Islet precursor cell (in vitro differentiated cells): ENCODE measurements at places on chromosomes 2 and 18.

DNA sequence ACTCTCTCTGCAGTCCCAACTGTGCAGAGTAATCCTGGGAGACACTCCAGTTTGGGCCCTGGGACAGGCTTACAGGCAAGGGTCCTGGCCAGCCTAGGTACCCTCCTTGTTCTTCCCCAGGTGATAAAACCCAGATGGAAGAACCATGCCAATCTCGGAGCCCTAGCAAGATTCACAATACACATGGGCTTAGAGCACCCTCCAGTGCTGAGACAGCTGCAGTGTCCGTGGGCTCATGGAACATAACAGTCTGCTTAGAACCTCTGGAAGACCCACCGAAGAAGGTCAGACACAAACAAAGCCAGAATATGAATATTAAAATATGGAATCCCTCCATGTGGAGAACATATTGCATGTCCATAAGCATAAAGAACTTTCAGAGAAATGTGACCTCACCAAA is 568.1 kb downstream of the KCNJ3 start:
- peak; percentile 60 for DNase-seq

DNA sequence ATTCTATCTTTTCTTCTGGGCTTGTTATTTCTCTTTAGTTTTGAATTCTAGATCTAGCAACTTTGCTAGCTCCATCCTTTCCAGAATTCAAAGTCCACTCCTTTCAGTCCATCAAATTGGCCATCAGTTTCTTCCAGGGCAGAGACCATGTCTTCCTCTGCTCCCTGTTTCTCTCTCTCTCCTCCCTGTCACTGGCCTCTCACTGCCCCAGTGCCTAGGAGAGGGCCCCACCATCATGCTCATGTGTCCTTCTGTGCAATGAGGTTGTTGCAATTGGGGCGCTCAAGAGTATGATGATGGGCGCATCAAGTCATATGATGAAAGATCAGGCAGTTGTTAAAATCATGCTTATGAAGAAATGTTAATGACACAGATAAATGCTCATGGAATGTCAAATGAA is 159.2 kb upstream of the HS6ST1 start:
- DNase-seq = peak; percentile 14

GRCh38 chr2:46086578-46087070 is 210.6 kb upstream of the EPAS1 start:
- DNase-seq = no peak

GRCh38 chr2:72669121-72669520 is 156.7 kb downstream of the EXOC6B start:
- DNase-seq = no peak

- no peak for DNase-seq
Measured at GRCh38 chr2:128162266-128162665, 71.3 kb downstream of the UGGT1 start.

- no peak for DNase-seq
Measured at GRCh38 chr18:58140387-58141325, 96.6 kb downstream of the NEDD4L start.

DNA sequence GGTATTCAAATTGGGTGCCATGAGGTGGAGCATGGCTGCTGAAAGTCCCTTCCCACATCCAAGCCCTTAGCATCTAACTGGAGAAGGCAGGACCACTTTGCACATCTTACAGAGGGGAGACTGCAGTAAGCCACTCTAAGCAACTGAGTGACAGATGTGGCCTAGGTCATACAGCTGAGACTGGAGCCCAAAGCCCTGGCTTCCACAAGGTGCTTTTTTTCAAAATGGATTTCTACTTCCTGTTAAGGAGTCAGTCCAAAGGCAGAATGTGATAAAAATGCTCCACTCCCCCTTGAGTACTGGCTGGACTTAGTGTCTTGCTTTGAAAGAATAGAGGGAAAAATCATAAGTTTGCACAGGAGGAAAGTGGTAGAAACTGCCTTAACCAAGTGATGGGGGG is 424.0 kb upstream of the SPRED2 start:
- DNase-seq = no peak

GRCh38 chr2:169081551-169081950 is 12.2 kb downstream of the DHRS9 start:
- no peak for DNase-seq

- DNase-seq = no peak
Measured at GRCh38 chr2:224984637-224985036, 57.6 kb downstream of the DOCK10 start.

DNA sequence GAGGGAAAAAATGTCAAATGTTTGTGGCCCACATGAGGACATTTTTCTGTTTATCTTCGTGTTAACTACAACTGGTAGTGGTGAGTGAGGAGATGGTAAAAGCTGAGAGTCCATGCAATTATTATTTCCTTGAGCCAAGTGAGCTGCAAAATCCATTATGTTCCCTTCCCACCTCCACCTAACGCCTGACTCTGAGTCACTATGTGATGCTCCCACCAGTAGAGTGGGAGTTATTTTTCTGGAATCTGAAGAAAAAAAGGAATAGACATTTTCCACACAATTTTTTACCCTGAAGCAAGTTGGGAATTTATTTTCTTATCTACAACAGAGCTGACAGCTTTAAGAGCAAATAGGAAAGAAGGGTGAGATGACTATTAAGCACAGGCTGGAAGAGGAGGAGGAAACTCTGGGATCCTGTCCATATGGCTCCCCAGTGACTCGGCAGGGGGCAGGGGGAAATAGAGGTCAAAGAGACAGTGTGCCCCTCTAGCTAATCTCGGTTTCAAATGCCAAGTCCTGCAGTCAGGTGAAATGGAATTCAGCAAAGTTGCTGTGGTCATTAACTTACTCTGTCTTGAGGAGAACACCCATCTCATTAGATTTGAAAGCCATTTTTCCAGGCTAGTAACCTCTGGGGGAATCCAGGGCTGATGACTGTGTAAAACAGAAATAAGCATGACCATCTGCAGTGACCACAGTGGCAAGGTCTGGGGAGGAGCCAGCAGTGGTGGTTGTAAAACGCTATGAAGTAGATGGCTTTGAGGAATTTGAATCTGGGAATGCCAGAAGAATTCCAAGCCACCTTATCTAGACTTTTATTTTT is 463.9 kb downstream of the STK39 start:
- peak; percentile 78 for DNase-seq

GRCh38 chr2:237791977-237792727 is 6.4 kb upstream of the RBM44 start:
- no peak for DNase-seq

GRCh38 chr18:48926420-48926857 is 24.3 kb downstream of the SMAD7 start:
- DNase-seq = no peak

- no peak for DNase-seq
Measured at GRCh38 chr2:88747990-88748389, 56.5 kb downstream of the RPIA start.

GRCh38 chr2:3465844-3466481 is 53.4 kb downstream of the ADI1 start:
- no peak for DNase-seq

DNA sequence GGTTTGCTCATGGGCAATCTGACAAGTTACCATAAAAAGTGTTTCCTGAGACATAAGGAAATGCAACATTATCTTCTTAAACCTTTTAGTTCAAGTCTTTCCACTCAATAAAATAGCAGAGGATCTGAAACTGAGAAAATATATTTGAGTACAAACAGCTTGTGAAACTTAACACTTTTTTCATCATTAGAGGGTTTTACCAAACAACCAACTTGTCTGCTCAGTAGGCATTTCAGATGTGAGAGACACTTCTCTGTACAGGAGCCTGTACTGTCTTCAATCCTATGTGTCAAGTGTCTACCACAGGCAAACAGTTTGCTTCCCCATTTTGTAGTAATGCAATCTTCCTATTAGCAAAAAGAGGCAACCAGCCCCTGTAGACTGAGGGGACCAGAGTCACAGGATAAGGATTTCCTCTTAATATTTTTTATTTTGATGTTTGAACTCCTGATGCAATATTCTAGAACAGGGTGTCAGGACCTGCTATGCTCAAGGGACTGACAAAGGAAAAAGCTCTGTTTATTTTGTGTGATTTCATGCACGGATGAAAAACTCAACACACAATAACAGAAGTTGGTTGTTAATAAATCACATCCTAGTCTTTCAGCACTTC is 159.1 kb upstream of the LHCGR start:
- DNase-seq = no peak

DNA sequence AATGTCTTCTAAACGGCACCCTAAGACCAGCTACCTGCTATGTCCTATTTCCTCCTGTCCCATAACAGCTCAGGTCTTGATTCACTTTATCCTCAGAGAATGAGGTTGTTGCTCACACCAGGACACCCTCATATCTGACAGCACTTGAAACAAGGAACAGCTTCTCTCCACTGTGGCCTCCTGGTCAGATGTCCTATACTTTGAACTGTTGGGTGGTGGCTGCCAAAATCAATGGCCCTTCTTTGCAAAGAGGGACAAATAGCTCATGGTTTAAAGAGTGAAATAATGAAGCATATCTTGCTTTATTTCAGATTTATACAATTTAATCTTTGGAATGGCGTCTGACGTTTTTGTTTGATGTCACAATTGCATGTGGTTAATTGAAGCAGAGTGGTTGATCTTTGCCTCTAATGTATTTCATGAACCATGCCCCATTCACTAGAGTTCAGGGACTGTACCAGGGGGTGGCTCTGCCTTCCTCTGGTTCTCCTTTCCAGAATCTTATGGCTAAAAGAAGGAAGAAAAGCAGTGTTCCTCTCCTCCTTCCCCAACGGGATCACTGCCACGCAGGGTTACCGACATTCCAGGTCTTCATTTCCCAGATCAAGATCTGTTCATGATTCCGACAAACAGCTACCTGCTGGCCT is 24.1 kb upstream of the ZCCHC2 start:
- DNase-seq = no peak

GRCh38 chr2:120218181-120218580 is 5.0 kb downstream of the TMEM185B start:
- peak; percentile 43 for DNase-seq

DNA sequence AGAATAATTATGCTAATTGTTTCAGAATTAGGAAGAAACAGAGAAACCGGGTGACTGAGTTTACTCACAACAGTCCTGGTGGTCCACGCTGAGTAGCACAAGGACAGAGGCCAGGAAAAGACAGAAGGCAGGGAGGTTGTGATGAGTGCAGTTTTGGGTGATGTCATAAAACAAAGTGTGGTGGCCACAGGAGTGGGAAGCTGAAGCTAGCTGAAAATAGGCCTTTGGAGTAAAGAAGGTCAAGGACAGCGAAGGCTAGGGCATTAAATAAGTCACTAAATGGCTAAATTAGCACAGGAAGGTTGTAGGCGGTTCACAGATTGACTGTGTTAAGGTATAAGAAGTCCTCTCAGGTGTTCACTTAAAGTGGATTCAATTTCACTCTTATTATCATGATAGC is 120.9 kb upstream of the TTN start:
- DNase-seq = no peak

GRCh38 chr2:172113617-172114016 is 10.9 kb upstream of the DLX2 start:
- DNase-seq = no peak

- no peak for DNase-seq
Measured at GRCh38 chr2:46684661-46685060, 205.3 kb downstream of the TMEM247 start.

DNA sequence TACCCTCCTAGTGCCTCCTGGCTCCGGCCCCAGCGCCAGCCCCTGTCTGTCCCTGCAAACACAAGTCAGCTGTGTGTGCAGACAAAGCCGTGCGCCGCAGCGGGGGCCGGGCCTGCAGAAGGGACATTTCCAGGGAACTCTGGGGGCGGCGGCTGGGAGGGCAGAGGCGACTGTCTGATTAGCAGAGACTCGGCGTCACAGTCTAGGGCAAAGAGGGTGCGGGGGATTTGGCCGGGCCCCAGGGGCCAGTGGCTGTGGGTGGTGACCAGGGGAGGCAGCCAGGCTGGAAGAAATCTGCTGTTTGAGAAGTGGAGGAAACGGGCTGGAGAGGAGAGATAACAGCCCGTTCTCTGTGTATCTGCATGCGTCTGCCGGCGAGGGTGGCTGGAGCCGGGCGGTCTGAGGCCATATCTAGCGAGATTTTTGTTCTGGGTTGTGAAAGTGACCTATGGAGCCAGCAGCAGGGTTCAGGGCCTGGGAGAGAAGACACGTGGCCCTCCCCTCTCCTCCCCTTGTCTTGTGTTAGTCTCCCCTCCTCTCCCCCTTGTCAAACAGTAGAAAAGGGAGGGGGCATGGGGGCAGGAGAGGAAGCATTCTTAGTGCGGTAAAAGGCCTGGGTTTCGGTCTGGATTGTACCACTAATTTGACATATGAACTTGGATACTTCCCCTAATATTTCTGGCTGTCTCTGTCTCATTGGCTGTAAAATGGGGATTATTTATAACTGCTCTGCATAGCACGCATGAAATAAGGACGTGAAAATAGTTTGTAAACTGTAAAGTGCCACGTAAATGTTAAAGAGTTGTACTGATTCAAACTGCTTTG is 169.4 kb downstream of the SMAD7 start:
- DNase-seq = peak; percentile 90

DNA sequence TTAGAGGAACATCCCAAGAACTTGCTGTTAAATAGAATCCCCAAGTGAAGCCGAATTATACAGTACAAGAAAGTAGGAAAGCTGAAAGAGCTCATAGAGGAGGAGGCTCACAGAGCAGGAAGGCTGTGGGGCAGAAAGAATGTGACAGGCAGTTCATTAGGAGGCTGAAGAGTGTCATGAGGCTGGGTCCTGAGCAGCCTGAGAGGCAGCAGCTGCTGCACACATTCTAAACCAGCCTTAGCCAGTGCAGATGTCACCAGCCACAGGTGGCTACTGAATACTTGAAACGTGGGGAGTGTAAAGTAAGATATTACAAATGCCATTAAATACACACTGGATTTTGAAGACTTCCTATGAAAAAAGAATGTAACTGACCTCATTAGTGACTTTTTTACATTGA is 490.2 kb upstream of the KLHL29 start:
- DNase-seq = no peak

DNA sequence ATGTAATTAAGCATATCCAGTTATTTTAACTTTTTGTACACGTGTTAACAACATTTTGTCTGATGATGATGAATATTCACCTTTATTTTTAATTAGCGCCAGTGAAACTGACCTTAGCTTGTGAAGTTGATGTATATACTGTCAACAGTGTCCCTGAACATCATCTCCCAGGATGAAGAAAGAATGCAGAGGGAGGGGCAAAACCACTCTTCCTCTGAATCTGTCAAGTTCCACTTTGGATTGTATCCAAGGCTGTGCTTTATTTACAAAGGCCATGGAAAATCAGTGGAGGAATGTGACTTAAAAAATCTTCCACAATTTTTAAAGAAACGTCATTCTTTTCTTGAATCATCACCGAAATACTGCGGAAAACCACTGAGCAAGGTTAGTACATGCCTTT is 4.5 kb upstream of the RMDN2 start:
- DNase-seq = no peak

DNA sequence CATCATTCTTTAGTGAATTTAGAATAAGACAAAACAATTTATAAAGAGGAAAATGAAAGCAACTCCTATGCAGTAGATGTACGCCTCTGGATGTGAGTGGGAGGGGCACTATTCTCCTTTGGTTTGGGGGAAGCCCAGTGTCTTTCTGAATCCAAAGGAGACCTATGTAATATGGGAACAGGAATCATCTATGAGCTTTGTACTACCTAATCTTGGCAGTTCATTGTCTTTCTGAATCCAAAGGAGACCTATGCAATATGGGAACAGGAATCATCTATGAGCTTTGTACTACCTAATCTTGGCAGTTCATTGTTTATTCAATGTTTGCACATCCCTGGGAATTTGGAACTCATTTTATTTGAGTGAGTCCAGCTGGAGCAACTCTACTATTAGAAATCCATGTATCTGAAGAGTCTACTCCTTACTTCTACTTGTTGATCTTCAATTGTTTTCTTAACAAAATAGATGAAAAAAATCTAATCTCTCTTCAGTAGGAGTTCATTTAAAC is 401.1 kb upstream of the LRATD1 start:
- no peak for DNase-seq
